GM12878 (cell line): ENCODE measurements at places on chromosomes 4 and X. TPM values are rescaled to one million over a fixed set of nuclear protein-coding genes. Genes with fewer than 3 reads are reported as not detected.

CXorf49 gene
- total RNA-seq, result not detected in 2 replicates

FAM156A gene
- total RNA-seq, result 13.9 and 16.0 TPM in 2 replicates

PDGFC gene
- total RNA-seq, result 0.18 TPM in 1 of 2 replicates, not detected in the other

BGN gene
- total RNA-seq, result 0.18 and 0.27 TPM in 2 replicates

NR0B1 gene
- total RNA-seq, result not detected in 2 replicates

NHS gene
- total RNA-seq, result not detected in 2 replicates

TNIP3 gene
- 0.56 and 0.62 TPM in 2 replicates for total RNA-seq

KDR gene
- 0.05 and 0.13 TPM in 2 replicates for total RNA-seq

SYTL5 gene
- 0.13 TPM in 1 of 2 replicates, not detected in the other for total RNA-seq

SLC7A11 gene
- 3.6 and 4.0 TPM in 2 replicates for total RNA-seq

BANK1 gene
- 0.37 and 0.44 TPM in 2 replicates for total RNA-seq

HS6ST2 gene
- not detected in 2 replicates for total RNA-seq

NXF2B gene
- not detected in 2 replicates for total RNA-seq

EFHC2 gene
- 0.08 TPM in 1 of 2 replicates, not detected in the other for total RNA-seq

ITM2A gene
- total RNA-seq, result 32.8 and 36.0 TPM in 2 replicates

XIAP gene
- total RNA-seq, result 17.7 and 20.8 TPM in 2 replicates

EXOC1L gene
- total RNA-seq, result not detected in 2 replicates

GALNTL6 gene
- total RNA-seq, result not detected in 2 replicates

HTR2C gene
- total RNA-seq, result not detected in 2 replicates

UGT2A2 gene
- total RNA-seq, result not detected in 2 replicates

MTHFD2L gene
- total RNA-seq, result 10.6 and 12.5 TPM in 2 replicates

HDAC8 gene
- 20.3 and 20.6 TPM in 2 replicates for total RNA-seq

PARM1 gene
- total RNA-seq, result 41.4 and 43.2 TPM in 2 replicates

UCHL1 gene
- total RNA-seq, result 102 and 107 TPM in 2 replicates

CCDC149 gene
- total RNA-seq, result not detected in 2 replicates

AMBN gene
- not detected in 2 replicates for total RNA-seq

GPRASP2 gene
- total RNA-seq, result 0.26 and 0.29 TPM in 2 replicates

UGT2B15 gene
- 0.27 TPM in 1 of 2 replicates, not detected in the other for total RNA-seq

FRMPD3 gene
- 0.05 TPM in 1 of 2 replicates, not detected in the other for total RNA-seq

SFRP2 gene
- total RNA-seq, result 0.21 and 0.33 TPM in 2 replicates

SPACA5 gene
- total RNA-seq, result not detected in 2 replicates

ARHGAP36 gene
- total RNA-seq, result not detected in 2 replicates

DGKK gene
- not detected in 2 replicates for total RNA-seq

GABRQ gene
- total RNA-seq, result not detected in 2 replicates

HMGN5 gene
- total RNA-seq, result 11.1 and 13.7 TPM in 2 replicates

ASMT gene
- total RNA-seq, result not detected in 2 replicates

MANBA gene
- 13.6 and 13.8 TPM in 2 replicates for total RNA-seq

BEX1 gene
- total RNA-seq, result not detected in 2 replicates

GSX2 gene
- total RNA-seq, result 0.32 and 0.54 TPM in 2 replicates

CXCL9 gene
- 0.19 and 0.21 TPM in 2 replicates for total RNA-seq

CXCL10 gene
- 1.3 and 2.2 TPM in 2 replicates for total RNA-seq

TBC1D8B gene
- total RNA-seq, result 2.0 and 2.6 TPM in 2 replicates

SGCB gene
- total RNA-seq, result 7.7 and 8.8 TPM in 2 replicates
